ENCODE measurements at places on chromosomes 2 and 18. TPM values are rescaled to one million over a fixed set of nuclear protein-coding genes. Genes with fewer than 3 reads are reported as not detected.

The TSGA10 gene
- total RNA-seq, result 21.5 TPM

The IL1B gene
- total RNA-seq, result not detected

The ERCC3 gene
- 58.8 TPM for total RNA-seq

DNA sequence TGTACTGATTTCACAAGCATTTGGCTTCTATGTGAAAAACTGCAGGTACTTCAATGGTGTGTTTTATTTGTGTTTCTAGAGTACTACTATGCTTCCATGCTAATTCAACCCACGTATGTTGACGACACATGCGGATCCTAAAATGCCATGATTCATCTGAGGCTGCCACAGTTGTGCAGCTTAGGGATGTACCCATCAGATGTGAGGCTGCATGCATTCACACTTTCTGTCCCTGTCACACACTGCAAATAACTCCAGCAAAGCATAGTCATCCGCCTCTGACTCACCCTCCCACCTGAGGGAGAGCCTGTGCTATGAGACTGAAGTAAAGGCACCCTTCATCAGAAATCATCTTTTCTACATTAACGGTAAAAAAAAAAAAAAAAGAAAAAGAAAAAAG is 22.1 kb upstream of the SERTAD2 start:
- no peak for DNase-seq
- H3K27me3 ChIP-seq, result no peaks in the 10 kb centered on the region
- H3K27ac ChIP-seq, result no peak overlapping the region
- H3K4me1 ChIP-seq, result no peaks in the 10 kb centered on the region

DNA sequence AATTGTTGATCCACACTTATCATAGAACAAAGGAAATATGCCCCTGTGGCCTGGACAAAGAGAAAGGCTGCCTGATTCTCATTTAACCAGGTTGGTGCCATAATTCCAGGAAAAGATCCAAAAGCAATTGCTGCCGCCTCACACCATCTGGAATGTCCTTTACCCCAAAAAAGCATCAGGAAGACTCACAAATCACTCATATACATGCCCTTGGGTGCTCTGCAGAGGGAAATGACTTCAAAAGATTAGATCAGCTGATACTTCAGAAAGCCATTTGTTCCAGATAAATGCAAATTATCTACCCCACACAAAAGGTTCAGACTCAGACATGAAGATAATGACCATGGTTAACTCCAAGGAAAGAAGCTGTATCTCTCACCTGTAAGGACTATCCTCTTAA is 285.8 kb downstream of the C1D start:
- no peaks in the 10 kb centered on the region for H3K36me3 ChIP-seq
- no peak for DNase-seq
- H3K4me1 ChIP-seq, result no peaks in the 10 kb centered on the region
- no peak overlapping the region for H3K27ac ChIP-seq

Measured in Peyer's patch (tissue), 4 donors.